Prostate gland (tissue), 2 donors: ENCODE measurements at places on chromosomes 1 and 21.

DNA sequence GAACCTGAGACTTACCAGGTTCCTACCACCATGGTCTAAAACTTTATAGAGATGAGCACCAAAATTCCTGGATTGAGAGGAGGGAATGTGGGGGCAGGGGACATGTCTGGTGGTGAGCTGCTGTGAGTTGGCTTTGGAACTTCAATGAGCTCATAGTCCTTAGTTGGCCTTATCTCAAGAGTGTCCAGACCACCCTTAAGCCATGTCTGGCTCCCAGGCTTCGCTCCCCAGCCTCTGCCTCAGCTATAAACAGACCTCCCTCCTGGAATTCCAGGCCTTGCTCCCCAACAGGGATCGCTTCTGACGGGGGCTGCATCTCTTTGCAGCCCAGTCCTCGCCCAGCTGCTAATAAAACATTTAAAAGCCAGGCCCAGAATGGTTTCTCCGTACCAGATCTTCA is 19.5 kb downstream of the ATF3 start:
- no peak for DNase-seq

GRCh38 chr1:37949524-37950152 is 2.8 kb upstream of the INPP5B start:
- DNase-seq = no peak

DNA sequence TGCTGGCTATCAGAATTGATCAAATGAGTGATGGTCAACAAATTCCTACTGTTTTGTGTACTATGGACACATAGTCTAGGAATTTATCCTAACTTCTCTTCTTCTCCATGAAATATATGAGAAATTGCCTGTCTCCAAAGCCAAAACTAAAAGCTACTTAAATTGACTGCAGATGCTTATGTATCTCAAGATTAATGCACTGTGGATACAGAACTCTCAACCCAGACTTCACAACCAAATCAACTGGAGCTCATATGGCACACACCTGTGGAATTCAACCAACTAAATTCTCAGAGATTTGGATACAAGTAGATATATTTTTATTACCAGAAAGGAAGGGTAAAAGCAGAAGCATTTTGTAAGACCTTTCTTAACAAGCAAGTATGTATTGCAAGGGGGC is 566.1 kb downstream of the LTN1 start:
- DNase-seq = no peak

DNA sequence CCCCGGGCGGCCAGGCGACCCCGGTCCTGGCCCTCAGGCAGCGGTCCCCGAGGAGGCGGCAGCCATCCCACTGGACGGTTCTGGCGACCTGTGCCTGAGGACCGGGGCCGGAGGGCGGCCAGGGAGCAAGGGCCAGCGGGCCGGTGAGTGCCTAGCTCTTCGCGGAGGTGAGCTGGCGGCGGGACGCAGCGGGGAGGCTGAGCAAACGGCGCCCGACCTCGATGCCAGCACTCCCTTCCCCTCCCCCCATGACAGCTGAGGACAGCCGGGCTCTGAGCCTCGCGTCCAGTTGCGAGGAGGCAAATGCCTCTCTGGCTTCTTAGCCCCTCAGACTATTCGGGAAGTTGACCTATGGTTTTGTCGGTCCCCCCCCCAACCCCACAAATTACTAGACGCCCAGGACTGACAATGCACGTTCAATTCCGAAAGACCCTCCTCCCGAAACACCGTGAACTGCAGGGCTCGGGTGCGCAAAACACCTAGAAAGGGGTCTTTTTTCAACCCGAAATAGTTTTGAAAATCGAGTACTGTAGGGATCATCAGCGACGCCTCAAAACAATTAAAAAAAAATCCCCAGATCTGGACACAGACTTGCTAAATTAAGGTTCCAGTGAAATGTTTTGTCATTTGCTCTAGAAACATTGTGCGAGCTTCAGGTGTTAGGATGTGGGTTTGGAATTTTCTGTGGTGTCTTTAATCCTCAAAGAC is 8.3 kb downstream of the CDKN2C start:
- DNase-seq = peak; percentile 42

DNA sequence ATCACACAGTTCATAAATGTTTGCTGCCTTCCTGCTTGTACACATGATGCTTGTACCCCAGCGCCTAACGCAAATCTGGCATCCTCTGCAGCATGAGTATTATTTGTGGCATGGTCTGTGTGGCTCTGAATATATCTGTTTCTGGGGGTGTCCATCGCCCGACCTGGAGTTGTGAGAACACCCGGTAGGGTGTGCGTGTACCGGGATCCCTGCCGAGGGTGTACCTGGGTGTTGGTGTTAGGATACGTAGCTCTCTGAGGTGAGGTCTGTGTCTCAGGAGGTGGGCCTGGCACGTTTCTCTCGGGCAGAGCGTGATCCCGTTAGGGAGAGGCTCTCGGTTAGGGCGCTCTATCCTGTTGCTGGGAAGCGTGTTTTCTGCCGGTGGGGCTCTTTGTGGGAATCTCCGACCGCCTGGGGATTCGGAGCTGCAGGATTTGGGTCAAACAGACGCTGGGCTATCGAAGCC is 10.4 kb upstream of the CDC20 start:
- no peak for DNase-seq

GRCh38 chr1:198837278-198838021 is 198.6 kb downstream of the PTPRC start:
- no peak for DNase-seq

- no peak for DNase-seq
Observed at GRCh38 chr1:76237211-76237610, 162.7 kb downstream of the ST6GALNAC3 start.

- no peak for DNase-seq
Observed at GRCh38 chr1:210235363-210236053, 2.9 kb downstream of the SERTAD4 start.

DNA sequence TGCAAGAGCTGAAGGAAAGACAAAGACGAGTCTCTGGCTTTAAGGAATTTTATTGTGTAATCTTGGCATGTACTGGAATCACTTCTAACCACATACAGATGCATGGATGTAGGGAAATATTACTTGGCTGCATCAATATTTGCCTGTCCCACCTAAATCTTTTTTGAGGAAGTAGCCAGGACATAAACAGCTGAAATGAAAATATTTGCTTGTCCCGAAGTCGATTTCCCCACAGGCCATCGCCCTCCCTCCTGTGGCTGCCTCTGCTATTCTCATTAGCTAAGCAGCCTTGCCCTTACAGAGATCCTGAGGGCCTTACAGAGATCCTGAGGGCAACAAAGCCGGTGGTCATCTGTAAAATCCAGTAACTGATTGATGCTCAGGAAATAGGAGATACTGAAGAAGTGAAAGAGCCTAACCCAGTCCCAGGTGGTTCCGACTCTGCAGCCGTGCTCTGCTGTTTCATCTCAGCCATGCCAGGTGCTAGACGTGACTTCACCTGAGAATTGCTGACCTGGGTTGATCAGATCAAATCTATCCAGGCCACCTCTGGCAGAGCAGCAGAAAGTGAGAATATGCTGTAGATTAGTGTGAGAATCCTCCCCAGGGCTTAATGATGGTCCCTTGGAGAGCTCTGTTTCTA is 25.5 kb downstream of the MAN1C1 start:
- no peak for DNase-seq

GRCh38 chr1:21258331-21259134 is 31.7 kb downstream of the ECE1 start:
- no peak for DNase-seq

DNA sequence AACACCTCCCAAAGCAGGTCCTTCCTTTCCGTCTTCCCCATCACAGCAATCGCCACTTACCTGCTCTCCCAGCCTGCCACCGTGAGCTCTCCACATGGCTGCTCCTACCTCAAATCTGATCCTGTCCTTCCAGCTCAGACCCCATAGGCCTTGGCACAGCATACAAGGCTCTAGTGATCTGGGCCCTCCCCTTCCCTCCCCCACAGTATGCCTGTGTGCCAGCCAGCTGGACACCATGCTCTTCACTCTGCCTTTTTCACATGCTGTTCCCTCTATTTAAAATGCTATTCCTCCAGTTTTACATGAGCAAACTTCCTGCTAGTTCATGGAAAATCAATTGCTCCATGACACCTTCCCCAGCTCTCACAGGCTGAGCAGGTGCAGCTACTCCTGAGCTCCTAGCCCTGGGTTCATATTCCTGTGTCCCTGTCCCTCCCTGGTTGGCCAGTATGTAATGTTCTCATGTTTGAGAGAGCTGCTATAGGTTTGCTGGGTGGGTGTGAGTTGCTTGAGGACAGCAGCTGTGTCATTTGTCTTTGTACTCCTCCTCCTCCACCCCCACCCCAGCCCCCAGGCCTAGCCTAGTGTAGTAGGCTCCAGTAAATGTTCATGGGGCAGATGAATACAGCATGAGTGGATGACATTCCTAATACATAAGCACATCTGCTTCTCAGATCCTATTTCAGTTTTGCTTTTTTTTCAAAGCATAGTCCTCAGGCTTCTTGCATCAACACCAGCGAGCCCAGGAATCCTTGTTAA is 6.3 kb upstream of the TNNT2 start:
- no peak for DNase-seq

- DNase-seq = no peak
Observed at GRCh38 chr1:33363470-33363861, 42.6 kb upstream of the A3GALT2 start.

DNA sequence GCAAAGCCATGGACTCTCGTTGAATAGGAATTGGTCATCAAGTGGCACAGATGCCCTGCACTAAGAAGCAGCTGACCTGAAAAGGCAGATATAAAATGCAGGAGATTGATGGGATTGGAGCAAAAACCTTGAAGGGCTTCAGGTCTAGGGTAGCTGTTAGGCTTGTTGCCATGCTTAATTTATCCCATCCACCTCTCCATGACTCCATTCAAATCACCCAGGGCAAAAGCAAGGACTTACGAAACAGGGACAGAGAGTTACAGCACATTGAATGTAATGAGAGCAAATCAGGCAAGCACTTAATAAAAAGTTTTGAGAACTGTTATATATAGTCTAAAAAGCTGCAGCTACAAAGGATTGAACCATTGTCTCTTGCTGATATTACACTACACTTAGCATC is 298.2 kb upstream of the ESRRG start:
- DNase-seq = no peak

GRCh38 chr1:181711820-181712219 is 228.5 kb downstream of the CACNA1E start:
- no peak for DNase-seq

DNA sequence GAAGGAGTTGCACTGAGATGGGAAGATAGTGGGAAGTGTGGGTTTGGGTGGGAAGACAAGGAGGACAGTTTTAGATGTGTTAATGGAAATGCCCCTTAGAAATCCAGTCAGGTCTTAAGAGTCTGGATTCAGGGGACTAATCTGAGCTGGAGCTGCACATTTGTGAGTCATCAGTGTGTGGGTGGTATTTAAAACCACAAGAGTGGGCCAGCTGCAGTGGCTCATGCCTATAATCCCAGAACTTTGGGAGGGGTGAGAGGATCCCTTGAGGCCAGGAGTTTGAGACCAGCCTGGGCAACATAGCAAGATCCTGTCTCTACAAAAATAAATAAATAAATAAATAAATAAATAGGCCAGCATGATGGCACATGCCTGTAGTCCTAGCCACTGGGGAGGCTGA is 40.9 kb upstream of the SLC6A9 start:
- DNase-seq = no peak

- DNase-seq = no peak
Observed at GRCh38 chr1:229397762-229398161, 36.1 kb downstream of the ACTA1 start.

GRCh38 chr1:188128761-188129160 is 1300.0 kb downstream of the PLA2G4A start:
- DNase-seq = no peak

DNA sequence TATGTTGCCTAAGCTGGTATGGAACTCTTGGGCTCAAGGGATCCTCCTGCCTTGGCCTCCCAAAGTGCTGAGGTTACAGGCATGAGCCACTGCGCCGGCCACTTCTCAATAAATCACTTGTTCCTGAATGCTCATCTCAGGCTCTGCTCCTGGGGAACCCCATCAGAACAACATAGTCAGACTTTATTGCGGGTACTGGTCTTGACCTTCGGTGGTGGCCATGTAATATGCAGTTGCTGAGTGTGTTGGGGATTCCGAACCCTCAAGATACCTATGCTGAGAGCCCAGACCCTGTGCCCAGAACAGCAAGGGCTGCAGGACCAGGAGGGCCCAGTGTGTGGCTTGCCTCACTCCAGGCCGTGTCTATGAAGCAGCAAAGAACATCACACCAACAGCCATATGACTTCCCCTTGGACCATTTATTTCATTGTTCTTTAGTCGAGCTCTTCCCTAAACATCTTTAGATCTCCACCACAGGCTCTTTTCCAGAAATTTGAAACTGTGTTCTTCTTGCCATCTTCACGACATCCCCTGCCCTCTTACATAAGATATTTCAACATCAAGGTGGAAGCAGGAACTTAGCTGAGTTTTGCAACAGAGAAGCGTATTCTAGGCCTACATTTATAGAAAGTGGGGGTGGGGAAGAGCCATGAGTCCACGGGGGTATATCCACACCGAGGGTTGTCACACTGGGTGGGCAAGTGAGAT is 12.7 kb upstream of the SDHB start:
- no peak for DNase-seq
